Immature natural killer cell (primary cell): ENCODE measurements at places on chromosomes 11 and 22. TPM values are rescaled to one million over a fixed set of nuclear protein-coding genes. Genes with fewer than 3 reads are reported as not detected.

DNA sequence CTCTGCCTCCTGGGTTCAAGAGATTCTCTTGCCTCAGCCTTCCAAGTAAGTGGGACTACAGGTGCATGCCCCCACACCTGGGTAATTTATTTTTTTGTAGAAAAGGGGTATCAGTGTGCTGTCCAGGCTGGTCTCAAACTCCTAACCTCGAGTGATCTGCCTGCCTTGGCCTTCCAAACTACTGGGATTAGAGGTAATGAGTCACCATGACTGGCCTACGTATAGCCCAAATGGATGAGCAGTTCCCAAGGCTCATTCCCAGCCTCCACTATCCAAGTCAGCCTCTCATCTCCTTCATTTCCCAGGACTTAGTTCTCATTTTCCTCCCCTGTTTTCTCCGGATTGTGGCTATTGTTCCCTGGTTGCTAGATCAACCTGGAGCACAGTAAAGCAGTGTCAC is 5.6 kb downstream of the CCT8L2 start:
- no peaks in the 10 kb centered on the region for H3K36me3 ChIP-seq
- H3K4me3 ChIP-seq: no peak overlapping the region
- no peak overlapping the region for H3K27ac ChIP-seq
- H3K4me1 ChIP-seq: no peaks in the 10 kb centered on the region
- H3K27me3 ChIP-seq: peaks cover 2% of the 10 kb centered on the region

- peaks cover 30% of the 10 kb centered on the region for H3K4me1 ChIP-seq
- peak overlapping the region; percentile 3 for H3K4me3 ChIP-seq
- no peak for DNase-seq
- H3K36me3 ChIP-seq: no peaks in the 10 kb centered on the region
Observed at GRCh38 chr11:19676475-19677380, 35.9 kb upstream of the NAV2 start.

- peaks cover 23% of the 10 kb centered on the region for H3K4me1 ChIP-seq
- no peak for DNase-seq
- peaks cover 4% of the 10 kb centered on the region for H3K27me3 ChIP-seq
- H3K36me3 ChIP-seq: peaks cover 16% of the 10 kb centered on the region
Observed at GRCh38 chr11:67301313-67301921, 1.9 kb upstream of the SSH3 start.

DNA sequence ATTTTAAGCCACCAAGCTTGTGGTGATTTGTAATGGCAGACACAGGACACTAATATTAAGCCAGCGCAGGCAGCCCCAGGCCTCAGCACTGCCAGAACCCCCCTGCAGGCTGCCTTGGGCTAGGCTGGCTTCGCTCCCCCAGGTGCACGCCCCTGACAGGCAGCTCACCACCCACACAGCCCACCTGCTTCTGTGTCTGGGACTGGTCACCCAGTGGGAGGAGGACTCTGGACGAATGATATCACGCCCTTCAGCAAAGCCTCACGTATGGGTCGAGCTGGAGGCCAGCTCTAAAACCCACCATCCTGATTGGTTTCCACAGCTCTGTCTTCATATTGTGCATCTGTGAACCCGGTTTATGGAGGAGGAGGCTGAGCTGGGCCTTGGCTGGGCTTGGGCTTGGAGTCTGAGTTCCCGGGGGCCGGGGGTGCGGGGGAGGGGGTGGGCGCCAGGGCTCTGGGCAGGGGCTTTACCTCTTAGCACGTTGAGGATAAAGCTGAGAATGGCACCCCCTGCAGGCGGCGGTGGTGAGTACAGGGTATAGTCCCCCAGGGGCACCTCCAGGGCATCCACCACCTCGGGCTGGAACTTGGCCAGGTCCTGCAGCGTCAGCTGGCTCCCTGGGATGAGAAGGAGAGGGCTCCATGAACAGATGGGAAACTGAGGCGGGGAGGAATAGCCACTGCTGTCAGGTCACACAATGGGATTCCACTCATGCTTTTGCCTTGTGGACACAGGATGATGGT is 13.8 kb downstream of the GGT5 start:
- no peaks in the 10 kb centered on the region for H3K36me3 ChIP-seq
- no peaks in the 10 kb centered on the region for H3K4me1 ChIP-seq

GRCh38 chr22:27980424-27981148 is 61.5 kb upstream of the PITPNB start:
- no peaks in the 10 kb centered on the region for H3K4me1 ChIP-seq

- no peaks in the 10 kb centered on the region for H3K36me3 ChIP-seq
- no peaks in the 10 kb centered on the region for H3K27me3 ChIP-seq
- no peak for DNase-seq
- no peak overlapping the region for H3K27ac ChIP-seq
- no peak overlapping the region for H3K4me3 ChIP-seq
Observed at GRCh38 chr11:42410251-42410955, 901.4 kb upstream of the API5 start.

- no peaks in the 10 kb centered on the region for H3K27me3 ChIP-seq
- no peak overlapping the region for H3K4me3 ChIP-seq
- H3K27ac ChIP-seq: no peak overlapping the region
Observed at GRCh38 chr11:70700453-70700852, 302.1 kb downstream of the CTTN start.

GRCh38 chr11:87573708-87574107 is 536.0 kb downstream of the TMEM135 start:
- DNase-seq: no peak
- no peak overlapping the region for H3K4me3 ChIP-seq
- no peak overlapping the region for H3K27ac ChIP-seq
- H3K27me3 ChIP-seq: no peaks in the 10 kb centered on the region

DNA sequence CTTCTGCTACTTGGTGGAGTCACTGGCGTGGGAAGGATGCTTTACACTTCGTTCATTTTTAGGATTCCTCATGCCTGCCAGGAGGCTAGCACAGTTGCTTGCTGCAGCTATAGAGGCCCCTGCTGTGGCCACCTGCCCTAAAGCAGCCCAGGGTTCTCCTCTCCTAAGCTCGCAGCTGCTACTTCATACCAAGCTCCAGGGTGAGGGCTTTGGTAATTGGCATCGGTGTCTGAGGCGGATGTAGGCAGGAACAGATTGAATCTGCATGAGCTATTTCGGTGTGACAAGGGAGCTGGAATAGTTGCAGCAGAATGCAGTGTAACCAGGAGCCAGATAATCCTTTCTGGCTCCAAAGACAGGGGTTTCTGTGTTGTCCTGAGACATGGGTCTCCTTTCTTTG is 133.1 kb downstream of the MICAL2 start:
- H3K27me3 ChIP-seq: peaks cover 2% of the 10 kb centered on the region
- H3K4me3 ChIP-seq: no peak overlapping the region
- H3K36me3 ChIP-seq: peaks cover 24% of the 10 kb centered on the region
- no peak overlapping the region for H3K27ac ChIP-seq

DNA sequence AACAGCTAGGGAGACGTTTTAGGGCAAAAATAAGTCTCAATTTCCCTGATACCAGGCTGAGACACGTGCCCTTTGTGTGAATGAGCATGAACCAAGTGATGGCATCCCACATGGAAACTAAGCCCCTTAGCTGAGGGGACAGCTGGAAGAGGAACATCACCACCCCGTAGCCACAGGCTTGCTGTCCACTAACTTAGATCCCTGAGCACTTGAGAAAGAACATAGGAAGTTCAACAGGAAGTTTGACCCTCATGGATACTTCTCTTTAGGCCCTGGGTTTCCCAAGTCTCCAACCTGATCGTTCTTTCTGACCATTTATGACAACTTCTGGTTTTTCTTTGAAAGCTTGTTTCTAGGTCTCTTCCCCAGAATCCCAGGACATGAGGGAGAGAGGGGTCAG is 11.6 kb upstream of the CKAP5 start:
- no peaks in the 10 kb centered on the region for H3K4me1 ChIP-seq
- H3K4me3 ChIP-seq: no peak overlapping the region
- H3K36me3 ChIP-seq: no peaks in the 10 kb centered on the region
- H3K27ac ChIP-seq: no peak overlapping the region
- DNase-seq: no peak

DNA sequence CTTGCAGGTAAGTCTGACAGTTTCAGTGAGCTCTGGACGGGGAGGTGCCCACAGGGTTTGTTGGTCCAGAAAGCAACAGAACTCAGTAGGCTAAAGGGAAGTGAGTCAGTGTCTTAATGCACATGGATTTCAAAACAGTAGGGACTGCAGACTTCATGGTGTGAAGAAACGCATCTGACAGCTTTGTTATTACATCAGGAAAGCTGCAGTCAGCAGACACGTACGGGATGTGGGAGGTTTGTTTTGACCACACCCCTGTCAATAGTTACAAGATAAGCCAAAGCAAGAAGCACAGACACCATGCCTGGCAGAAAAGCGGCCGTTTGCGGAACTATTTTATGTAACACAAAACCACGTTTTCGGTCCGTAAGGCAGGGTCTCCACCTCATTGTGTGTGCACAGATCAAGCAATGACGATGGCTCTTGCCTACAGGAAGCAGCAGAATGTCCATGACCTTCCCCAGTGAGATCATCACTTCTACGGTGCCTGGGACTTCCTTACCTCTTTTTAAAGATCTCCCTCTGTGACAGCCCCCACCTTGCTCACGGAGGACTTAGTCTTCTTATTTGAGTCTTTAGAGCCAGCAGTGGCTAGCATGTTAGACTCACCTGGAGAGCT is 58.2 kb upstream of the FTH1 start:
- DNase-seq: peak; percentile 89
- H3K4me3 ChIP-seq: peak overlapping the region; percentile 82
- peaks cover 13% of the 10 kb centered on the region for H3K27me3 ChIP-seq
- peaks cover 5% of the 10 kb centered on the region for H3K36me3 ChIP-seq

GRCh38 chr11:47523490-47524225 is 29.3 kb downstream of the CELF1 start:
- peaks cover 72% of the 10 kb centered on the region for H3K4me1 ChIP-seq
- H3K36me3 ChIP-seq: no peaks in the 10 kb centered on the region
- H3K27me3 ChIP-seq: peaks cover 1% of the 10 kb centered on the region
- DNase-seq: no peak

DNA sequence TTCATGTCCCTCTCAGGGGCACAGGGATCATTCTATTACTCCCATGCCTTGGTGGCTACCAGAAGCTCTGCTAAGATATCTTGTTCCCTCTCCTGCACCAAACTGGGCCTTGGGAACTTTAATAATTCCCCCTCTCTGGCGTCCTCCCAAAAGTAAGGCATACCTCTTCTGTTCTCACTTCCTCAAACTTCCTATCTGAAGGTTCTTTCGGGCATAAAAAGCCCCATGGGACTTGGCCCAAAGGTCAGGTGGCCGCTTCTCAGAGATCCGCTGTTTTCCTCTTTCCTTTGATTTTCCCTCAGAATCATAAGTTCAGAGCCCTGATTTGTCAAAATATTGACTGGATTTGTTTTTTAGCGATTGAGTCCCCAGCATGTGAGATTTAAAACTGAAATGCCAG is 13.0 kb downstream of the POLD3 start:
- peak overlapping the region; percentile 11 for H3K27ac ChIP-seq
- no peaks in the 10 kb centered on the region for H3K27me3 ChIP-seq
- DNase-seq: no peak
- H3K4me3 ChIP-seq: no peak overlapping the region
- H3K4me1 ChIP-seq: no peaks in the 10 kb centered on the region

- no peak overlapping the region for H3K27ac ChIP-seq
- H3K4me1 ChIP-seq: no peaks in the 10 kb centered on the region
- H3K27me3 ChIP-seq: peaks cover 1% of the 10 kb centered on the region
- DNase-seq: no peak
- H3K4me3 ChIP-seq: no peak overlapping the region
Observed at GRCh38 chr11:57946628-57947027, 77.1 kb upstream of the OR9Q1 start.

DNA sequence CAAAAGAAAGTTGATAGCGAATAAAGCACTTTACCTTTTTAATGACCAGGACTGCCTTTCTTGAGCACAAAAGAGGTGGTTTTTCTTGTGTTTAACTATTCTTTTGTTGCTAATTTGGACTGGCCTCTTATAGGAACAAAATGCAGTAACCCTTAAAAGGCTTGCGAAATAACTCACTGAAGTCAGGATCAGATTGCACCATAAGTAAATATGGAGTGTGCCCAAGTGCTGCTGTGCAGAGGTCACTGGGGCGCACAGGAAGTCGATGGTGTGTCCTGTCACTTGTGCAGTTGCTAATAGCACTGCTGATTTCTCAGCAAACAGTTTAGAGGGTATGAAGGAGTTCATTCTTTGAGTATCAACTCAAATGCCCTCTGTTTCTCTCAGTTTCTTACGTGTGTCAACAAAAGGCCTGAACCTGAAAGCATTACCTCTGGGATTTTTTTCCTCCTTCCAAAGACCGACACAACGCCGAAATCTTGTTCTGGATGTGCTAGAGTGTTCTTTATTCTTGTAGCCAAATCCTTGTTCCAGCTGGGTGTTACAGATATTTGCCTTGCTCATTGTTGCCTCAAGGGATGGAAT is 71.3 kb downstream of the ATXN10 start:
- H3K36me3 ChIP-seq: peaks cover 58% of the 10 kb centered on the region
- no peaks in the 10 kb centered on the region for H3K27me3 ChIP-seq
- H3K4me1 ChIP-seq: peaks cover 10% of the 10 kb centered on the region

GRCh38 chr11:18501629-18502028 is 25.1 kb downstream of the TSG101 start:
- no peak overlapping the region for H3K4me3 ChIP-seq
- H3K4me1 ChIP-seq: peaks cover 5% of the 10 kb centered on the region
- H3K27me3 ChIP-seq: no peaks in the 10 kb centered on the region

- peaks cover 11% of the 10 kb centered on the region for H3K27me3 ChIP-seq
- H3K27ac ChIP-seq: no peak overlapping the region
- no peaks in the 10 kb centered on the region for H3K4me1 ChIP-seq
- DNase-seq: no peak
Observed at GRCh38 chr11:126992804-126993111, 7.8 kb downstream of the KIRREL3 start.

CD248 gene
- not detected for polyA plus RNA-seq

LAYN gene
- polyA plus RNA-seq: not detected

TBX10 gene
- polyA plus RNA-seq: not detected

TOLLIP gene
- 40.5 TPM for polyA plus RNA-seq

SYT7 gene
- polyA plus RNA-seq: not detected

KLHDC7B gene
- 8.1 TPM for polyA plus RNA-seq

TMEM132A gene
- polyA plus RNA-seq: not detected
